ENCODE measurements at places on chromosomes 6 and 20.

DNA sequence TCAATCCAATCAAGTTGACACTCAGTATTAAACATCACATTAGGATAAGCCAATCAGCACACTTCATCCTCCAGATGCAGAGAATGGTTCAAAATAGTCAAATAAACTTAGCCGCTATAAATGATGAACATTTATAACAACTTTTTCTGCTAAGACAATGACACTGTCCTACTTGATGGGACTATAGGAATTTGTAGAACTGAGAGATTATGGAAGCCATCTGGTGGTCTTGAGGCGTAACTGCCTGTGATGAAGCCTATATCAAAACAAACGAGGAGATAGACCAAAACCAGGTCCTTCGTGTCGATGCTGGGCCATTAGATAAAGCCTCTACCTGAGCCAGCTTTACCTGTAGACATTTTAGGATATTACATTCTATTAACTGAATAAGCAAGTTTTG lies 631.1 kb downstream of the COL12A1 start:
- DNase-seq: no peak

DNA sequence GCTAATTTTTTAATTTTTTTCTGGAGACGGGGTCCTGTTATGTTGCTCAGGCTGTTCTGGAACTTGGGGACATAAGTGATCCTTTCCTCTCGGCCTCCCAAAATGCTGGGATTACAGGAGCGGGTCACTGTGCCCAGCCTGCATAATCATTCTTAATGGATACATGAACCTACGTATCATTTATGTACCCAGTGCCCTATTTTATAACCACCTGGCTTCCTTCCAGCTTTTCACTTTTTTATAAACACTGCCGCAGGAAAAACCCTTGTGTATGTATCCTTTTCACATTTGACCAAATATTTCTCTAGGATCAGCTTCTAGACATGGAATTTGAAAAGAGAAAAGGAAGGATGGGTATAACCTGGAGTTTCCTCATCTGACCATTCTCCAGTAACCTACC lies 85.6 kb upstream of the RIN2 start:
- DNase-seq: no peak

- no peak for DNase-seq
Measured at GRCh38 chr20:41643504-41643938, 25.3 kb upstream of the CHD6 start.

GRCh38 chr6:118387921-118388701 lies 160.0 kb upstream of the PLN start:
- DNase-seq: no peak
